AG10803 (cell line): ENCODE measurements at places on chromosomes 2 and 18.

DNA sequence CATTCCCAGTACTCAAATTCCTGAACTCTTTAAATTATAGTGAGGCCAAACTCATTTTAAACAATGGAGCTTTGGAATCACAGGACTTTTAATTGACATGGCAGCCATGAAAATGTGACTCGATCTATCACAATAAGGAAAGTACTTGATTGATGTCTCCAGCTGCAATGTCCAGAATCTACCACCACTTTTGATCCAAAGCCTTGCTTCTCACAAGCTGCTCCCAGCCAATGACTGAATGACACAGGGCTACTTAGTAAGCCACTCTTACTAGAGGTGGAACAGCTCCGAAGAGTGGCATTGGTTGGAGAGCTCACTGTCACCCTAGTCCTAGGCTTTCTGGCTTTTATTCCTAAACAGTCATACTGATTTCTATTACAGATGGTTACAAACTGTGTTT lies 270.1 kb downstream of the IRS1 start:
- DNase-seq = no peak

DNA sequence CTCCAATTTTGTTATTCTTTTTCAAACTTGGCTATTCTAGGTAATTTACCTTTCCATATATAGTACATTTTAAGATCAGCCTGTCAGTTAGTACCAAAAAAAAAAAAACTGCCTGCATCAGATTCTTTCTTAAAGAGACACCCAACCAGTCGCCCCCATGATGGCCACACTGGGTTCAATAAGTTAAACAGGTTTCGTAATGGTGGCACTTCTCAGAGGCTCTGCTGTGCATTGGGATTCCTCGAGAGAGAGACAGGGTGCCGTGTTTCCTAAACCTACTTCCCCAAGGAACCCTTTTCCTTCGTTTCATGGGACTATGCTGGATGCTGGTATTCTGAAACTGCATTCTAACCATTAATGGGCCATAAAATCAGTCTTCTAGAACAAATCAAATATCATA lies 37.4 kb downstream of the MYO7B start:
- DNase-seq = no peak

- DNase-seq = peak; percentile 42
Observed at GRCh38 chr2:55743583-55743982, 49.9 kb upstream of the PNPT1 start.

DNA sequence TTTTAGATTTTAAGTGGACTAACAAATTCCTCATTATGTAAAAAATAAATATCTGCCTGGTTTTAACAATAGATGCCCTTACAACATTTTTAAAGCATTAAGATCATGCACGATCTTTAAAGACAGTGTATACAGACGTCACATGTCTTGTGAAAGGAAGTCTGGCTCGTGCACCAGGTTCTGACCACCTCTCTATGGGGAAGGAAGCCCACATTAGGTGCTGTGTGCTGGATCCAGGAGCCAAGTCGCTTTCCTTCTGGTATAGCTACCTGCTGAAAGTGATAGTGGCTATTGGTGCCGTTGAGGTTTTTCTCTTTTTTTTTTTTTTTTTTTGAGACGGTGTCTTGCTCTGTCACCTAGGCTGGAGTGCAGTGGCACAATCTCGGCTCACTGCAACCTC lies 116.5 kb downstream of the NCK2 start:
- DNase-seq = no peak

- DNase-seq = no peak
Observed at GRCh38 chr2:210599476-210599875, 43.1 kb downstream of the CPS1 start.

GRCh38 chr2:240988571-240989271 lies 9.7 kb upstream of the SNED1 start:
- DNase-seq = no peak

DNA sequence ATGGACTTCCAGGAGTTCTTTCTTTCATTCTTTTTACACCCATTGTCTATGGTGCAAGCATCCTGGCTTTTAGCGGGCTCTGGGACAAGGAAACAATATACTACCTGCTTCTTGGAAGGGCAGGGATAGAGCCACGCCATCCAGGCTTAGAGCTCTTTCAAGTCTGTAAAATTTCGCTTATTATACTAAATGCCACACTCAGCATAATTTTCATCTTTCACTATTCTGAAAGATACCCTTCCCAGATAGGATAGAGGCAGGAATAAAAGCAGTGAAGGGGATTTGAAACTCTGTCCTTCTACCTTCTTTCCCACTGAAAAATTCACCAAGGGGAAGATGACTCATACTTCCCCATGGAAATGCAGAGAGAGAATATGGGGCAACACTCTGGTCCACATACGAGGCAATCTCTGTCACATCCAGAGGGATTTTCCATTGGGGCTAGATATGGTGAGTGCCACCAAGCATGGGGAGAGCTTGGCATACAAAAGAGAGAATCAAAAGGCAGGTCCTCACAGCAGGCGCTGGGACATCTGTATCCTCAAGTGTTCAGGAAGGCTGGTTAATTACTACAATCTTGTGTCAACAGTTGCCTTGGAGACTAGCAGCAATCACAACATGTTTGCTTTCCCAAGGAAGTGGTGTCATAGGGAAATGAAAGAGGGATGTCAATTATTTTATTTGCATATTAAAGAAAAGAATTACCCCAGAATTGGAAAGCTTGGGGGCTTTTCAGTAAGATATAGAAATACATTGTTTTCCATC lies 127.6 kb downstream of the TDRD15 start:
- DNase-seq = no peak
